ENCODE measurements at places on chromosomes 1 and 21.

- peak; percentile 85 for DNase-seq
Measured at GRCh38 chr1:921011-921837, 2.5 kb upstream of the SAMD11 start.

DNA sequence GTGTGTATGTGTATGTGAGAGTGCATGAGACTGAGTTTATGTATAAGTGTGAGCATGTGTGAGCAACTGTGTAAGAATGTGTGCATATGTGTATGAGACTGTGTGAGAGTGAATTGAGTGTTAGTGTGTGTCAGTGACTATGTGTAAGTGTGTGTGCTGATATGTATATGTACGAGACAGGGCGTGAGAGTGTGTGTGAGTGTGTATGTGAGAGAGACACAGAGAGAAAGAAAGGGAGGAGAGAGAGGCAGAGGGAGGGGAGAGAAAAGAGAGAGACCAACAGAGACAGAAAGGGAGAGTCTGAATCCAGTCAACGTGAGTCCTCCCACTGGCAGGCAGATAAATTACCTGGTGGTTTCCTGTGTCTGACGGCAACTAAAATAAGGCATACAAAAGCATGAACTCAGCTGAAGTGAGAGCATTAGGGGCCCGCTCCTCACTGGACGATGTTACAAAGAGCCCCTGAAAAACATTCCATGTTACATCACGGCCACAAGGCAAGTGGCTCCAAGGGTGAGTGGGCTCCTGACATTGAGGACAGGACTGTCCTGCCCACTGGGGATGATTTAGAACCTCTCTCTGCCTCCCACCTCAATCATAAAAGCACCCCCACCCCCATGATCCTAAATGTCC is 66.6 kb upstream of the TIAM1 start:
- DNase-seq = no peak

DNA sequence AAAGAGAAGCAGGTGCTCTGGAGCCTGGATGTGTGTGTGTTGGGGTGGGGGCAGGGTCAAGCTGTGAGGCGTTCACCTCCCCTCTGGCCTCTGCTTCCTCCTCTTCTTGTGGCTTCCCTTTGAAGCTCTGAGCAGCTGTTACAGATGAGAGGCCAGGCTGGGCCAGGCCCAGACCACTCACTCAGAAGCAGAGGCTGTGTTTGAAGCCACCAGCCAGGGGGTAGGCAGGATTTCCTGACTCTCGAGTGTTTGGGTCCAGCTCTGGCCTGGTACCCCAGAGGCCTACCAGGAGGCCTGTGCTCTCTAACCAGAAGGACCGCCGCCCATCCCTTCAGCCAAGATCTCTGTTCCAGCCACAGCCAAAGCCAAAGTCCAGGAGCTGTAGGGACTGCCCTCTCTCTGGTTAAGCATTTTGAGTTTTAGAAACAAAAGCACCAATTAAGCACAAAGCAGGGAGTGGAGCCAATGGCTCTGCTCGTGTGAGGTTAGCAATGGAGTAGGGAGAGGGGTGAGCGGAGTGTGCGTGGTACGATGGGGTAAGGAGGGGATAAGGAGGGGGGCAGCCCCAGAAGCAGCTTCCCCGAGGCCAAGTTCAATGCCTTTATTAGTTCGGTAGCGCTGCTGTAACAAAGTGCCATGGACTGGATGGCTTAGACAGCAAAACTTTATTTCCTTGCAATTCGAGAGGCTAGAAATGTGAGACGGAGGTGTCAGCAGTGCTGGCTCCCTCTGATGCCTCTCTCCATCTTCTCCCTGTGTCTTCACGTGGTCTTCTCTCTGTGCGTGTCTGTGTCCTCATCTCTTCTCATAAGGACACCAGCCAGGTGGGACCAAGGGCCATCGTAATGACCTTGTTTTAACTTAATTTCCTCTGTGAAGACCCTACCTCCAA is 20.5 kb downstream of the RCSD1 start:
- DNase-seq = no peak

DNA sequence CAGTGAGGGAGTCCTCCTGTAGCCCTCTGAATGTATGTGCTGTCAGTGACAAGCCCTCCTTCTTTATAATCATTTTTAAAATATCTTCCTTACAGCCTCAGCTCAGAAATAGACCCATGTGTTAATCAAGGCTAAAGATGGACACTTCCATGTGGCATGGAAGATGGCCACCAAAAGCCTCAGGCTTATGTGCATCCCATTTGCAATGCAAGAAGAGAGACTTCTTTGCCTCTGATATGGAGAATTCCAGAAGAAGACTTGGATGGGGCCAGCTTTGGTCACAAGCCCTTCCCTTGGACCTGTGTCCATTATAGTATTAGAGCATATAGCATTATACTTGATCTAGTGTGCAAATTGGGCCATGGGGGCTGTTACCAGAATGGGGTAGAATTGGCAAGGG is 18.5 kb downstream of the CCDC185 start:
- no peak for DNase-seq

All from SK-N-DZ (cell line).